RPMI7951 (cell line): ENCODE measurements at places on chromosomes 6 and 20.
A peak's percentile ranks its signal among the peaks of the same experiment; 100 is the strongest.

DNA sequence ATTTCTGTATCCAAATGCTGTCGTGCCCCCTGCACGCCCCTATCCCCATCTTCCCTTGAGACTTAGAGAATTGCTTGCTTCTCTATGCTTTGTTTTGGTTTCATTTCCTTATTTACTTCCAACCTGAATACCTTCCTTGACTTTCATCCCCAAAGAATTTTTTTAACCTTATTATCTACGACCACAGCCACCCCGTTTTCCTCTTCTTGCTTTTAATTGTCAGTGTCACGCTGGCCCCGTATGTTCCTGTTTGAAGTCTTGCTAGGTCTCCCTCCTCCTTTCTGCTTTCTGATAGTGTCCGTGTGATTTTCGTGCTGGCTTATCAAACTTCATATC lies 40.1 kb downstream of the RNF217 start:
- DNase-seq = no peak

DNA sequence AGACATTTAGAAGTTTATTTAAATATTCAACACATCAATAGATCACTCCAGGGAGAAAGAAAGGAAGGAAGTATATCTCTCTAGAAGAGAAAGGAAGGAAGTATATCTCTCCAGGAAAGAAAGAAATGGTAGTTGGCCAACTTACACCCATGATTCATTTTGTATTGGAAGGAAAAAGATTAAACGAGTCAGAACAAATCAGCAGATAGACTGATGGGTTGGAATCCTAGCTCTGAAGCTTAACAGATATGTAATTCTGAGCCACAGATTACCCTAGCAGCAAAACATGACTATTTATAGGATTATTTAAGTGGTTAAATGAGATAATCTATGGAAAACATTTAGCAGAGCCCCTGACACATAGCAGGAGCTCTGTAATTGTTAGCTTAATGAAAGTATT lies 27.1 kb downstream of the COL12A1 start:
- no peak for DNase-seq

DNA sequence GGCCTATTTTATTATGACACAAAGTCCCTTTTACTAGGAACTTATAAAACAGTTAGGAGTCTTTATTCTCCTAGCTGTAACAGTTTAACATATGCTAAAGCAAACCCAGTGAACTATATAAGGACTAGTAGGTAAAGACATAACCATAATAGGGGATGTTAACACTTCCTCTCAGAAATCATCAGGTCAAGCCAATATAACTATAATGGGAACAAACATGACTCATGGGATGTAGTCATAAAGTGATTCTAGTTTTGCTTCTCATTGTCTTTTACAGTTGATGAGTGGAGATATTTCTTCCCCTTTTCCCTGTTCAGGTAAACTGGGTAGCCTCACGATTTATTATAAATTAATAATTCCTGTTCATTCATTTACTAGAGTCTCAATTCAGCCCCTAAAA lies 9.7 kb downstream of the PTCHD4 start:
- peak; percentile 39 for DNase-seq

GRCh38 chr6:167140589-167141474 lies 16.9 kb downstream of the GPR31 start:
- peak; percentile 20 for DNase-seq

GRCh38 chr20:12883507-12883885 lies 125.3 kb upstream of the SPTLC3 start:
- no peak for DNase-seq

- no peak for DNase-seq
Measured at GRCh38 chr20:1388741-1389483, 3.9 kb downstream of the FKBP1A start.

GRCh38 chr6:100121854-100122609 lies 128.0 kb upstream of the MCHR2 start:
- no peak for DNase-seq

DNA sequence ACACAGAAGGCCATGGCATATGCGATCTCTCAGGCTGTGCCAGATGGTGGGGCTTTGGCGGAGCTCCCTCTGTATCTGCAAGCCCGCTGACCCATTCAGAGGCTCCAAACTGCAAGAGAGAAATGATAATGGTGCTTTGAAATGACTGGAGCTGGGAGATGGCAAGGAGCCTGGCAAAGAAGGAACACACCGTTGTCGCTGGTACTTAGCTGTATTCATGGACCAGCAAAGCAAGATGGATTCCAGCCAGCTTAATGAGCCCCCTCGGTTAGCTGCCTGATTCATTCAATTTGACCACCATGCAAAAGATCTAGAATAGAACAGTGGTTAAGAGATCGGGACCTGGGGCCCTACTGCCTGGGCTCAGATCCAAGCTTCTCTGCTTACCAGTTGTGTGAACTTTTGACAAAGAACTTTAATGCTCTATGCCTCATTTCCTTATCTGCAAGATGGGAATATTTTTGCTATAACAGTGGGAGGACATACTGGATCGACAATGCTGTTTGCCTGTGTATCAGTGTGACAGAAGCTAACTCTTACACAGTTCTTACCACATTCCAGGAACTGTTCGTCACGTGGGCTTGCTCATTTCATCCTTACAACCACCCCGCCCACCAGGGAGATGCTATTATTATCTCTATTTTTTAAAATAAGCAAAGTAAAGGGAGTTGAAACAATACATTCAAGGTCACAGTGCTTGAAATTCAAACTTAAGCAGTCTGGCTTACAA lies 317.8 kb upstream of the SULF2 start:
- peak; percentile 58 for DNase-seq

- DNase-seq = peak; percentile 59
Measured at GRCh38 chr6:170476360-170476759, 76.7 kb downstream of the PSMB1 start.

GRCh38 chr20:8901237-8902025 lies 167.5 kb upstream of the PLCB4 start:
- no peak for DNase-seq
